Chondrocyte (in vitro differentiated cells): ENCODE measurements at places on chromosomes 7 and 10. TPM values are rescaled to one million over a fixed set of nuclear protein-coding genes. Genes with fewer than 3 reads are reported as not detected.

GRCh38 chr7:17940951-17941431 lies 697 bp upstream of the SNX13 start:
- no peaks in the 10 kb centered on the region for H3K36me3 ChIP-seq
- H3K4me1 ChIP-seq: peaks cover 37% of the 10 kb centered on the region
- H3K4me3 ChIP-seq: peak overlapping the region; percentile 95
- DNase-seq: no peak

DNA sequence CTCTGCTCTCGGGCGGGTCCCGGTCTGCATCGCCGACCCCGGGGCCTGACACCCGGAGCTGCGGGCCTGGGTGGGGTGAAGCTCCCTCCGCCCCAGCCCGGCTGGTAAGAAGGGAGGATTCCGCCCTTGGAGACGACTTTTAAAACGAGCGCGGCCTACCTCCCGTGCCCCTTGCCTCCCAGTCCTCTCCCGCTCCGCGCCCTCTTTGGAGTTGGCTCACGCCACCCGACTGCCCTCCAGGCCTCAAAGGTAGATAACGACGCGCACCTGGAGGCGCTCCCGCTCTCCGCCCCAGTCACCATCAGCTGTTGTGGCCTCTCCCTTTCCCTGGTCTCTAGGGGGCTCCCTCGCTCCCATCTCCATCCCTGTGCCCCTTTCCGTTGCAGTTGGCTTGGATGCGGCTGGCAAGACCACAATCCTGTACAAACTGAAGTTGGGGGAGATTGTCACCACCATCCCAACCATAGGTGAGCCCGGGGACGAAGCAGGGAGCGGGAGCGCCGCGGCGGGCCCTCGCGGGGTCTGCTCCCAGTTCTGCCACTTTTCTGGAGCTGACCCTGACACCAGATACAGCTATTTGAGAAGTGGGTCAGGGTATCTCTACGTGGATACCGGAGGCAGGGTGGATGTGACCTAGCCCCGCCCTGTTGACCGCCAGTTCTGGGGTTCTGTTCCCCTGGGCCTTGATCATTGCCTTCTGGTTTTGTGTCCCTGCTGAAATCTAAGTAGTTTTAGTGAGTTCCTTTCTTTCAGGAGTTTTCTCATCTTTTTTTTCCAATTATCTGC lies 679 bp downstream of the ARF5 start:
- peaks cover 40% of the 10 kb centered on the region for H3K4me1 ChIP-seq
- peak overlapping the region; percentile 92 for H3K4me3 ChIP-seq
- H3K36me3 ChIP-seq: peaks cover 12% of the 10 kb centered on the region

GRCh38 chr7:109354000-109354399 lies 784.3 kb downstream of the DNAJB9 start:
- H3K4me1 ChIP-seq: no peaks in the 10 kb centered on the region
- no peak overlapping the region for H3K4me3 ChIP-seq
- no peak for DNase-seq
- H3K36me3 ChIP-seq: no peaks in the 10 kb centered on the region
- no peak overlapping the region for H3K27ac ChIP-seq

- no peak for DNase-seq
- peaks cover 63% of the 10 kb centered on the region for H3K4me1 ChIP-seq
- peak overlapping the region; percentile 33 for H3K4me3 ChIP-seq
- H3K36me3 ChIP-seq: no peaks in the 10 kb centered on the region
- H3K27me3 ChIP-seq: no peaks in the 10 kb centered on the region
Measured at GRCh38 chr10:28254290-28254985, 48.4 kb downstream of the MPP7 start.

DNA sequence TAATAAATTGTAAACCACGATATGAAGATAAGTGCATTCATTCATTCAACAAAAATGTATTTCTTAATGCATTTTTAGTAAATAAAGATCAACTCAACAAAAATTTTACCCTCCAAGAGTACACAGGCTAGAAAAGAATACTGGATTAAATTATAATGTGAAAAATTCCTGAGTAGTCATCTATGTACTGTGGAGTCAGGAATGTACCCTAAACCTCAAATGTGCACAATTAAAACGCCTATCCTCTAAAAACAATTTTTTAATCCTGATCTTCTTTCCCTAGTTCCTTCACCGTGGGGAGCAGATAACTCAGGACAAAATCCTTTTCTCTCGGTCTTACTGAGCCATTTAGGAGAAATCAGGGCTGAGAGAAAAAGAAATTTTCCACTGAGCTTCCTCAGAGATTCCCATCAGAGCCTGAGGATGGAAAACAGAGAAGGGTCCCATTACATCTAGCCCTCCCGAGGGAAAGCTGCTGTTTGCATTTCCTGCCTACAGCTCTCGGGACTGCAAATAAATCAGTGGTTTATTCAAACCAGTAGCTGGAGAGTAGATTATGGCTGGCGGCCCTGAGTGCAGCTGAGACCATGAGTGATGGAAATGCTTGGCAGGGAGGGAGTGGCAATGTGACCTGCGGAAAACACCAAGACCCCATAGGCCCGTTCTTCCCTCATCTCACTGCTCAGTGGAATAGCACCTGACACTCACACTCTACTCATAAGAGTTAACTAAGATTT lies 7.4 kb downstream of the TAS2R40 start:
- H3K27ac ChIP-seq: peak overlapping the region; percentile 1
- peaks cover 2% of the 10 kb centered on the region for H3K36me3 ChIP-seq
- H3K4me3 ChIP-seq: no peak overlapping the region
- no peaks in the 10 kb centered on the region for H3K27me3 ChIP-seq
- H3K4me1 ChIP-seq: peaks cover 22% of the 10 kb centered on the region

DNA sequence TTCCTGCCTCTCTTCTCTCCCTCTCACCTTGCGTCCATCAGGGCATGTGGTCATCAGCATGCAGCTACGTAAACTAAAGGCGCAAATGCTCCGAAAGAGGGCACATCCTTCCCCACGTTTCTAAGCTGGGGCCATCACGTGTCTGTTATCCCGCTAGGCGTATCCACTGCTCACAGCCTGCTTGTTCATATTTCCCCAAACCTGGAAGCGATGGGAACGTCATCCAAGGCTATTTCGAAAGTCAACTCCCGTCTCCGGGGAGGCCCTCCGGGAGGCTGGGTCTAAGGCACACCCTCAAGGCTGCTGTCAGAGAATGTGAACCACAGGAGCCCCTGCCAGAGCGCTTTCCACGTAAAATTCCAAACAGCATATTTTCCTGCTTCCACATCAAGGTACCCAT lies 199.2 kb downstream of the DIP2C start:
- H3K27me3 ChIP-seq: no peaks in the 10 kb centered on the region
- H3K36me3 ChIP-seq: peaks cover 3% of the 10 kb centered on the region
- no peak for DNase-seq
- peak overlapping the region; percentile 63 for H3K27ac ChIP-seq
- H3K4me3 ChIP-seq: no peak overlapping the region
- H3K4me1 ChIP-seq: peaks cover 53% of the 10 kb centered on the region

The CH25H gene
- total RNA-seq: not detected in 3 replicates

The ANKRD26 gene
- 6.7 to 14.8 TPM (median 7.3 TPM) in 3 replicates for total RNA-seq
